ENCODE measurements at places on chromosomes 12 and 14. TPM values are rescaled to one million over a fixed set of nuclear protein-coding genes. Genes with fewer than 3 reads are reported as not detected.

- no peak for DNase-seq
These were observed 17.4 kb downstream of the GALNT4 start for GRCh38 chr12:89507015-89507824.

DNA sequence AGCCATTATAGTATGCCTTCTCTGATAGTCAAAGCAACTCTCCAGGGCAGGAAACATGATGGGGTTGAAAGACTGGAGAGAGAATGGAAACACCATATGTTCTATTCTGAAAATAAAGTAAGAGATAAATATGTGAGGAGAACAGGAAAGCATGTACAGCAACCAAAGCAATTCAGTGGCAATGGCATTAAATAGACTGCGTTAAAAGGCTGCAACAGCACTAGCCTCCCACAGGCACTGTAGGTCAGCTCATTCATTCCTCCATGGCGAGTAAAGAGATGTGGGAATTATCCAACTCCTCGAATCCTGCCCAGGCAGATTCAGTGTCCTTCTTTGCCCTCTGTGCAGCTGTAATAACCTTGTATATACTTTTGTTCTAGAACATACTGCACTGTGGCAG is 43.8 kb downstream of the ANO6 start:
- no peak for DNase-seq

DNA sequence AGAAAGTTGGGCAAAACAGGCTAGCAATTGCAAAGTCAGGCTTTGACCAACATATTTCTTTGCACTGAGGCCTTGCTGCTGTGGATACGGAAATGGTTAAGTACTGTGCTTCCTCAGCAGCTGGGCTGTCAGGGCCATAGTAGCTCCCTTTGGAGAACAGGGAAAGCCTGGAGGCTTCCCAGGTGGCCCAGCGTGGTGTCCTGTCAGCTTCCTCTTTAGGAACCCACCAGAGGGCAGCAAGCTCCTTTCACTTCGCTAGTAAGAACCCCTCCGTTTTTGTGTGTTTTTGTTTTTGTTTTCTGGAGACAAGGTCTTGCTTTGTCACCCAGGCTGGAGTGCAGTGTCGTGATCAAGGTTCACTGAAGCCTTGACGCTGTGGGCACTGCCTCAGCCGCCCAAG is 1.7 kb upstream of the CFAP251 start:
- peak; percentile 19 for DNase-seq

- no peak for DNase-seq
These were observed 39.6 kb downstream of the TEAD4 start for GRCh38 chr12:2998789-2999264.

- DNase-seq = no peak
These were observed 1.6 kb downstream of the CLEC2B start for GRCh38 chr12:9867531-9867930.

- DNase-seq = no peak
These were observed 3.2 kb upstream of the SYNDIG1L start for GRCh38 chr14:74429221-74429691.

DNA sequence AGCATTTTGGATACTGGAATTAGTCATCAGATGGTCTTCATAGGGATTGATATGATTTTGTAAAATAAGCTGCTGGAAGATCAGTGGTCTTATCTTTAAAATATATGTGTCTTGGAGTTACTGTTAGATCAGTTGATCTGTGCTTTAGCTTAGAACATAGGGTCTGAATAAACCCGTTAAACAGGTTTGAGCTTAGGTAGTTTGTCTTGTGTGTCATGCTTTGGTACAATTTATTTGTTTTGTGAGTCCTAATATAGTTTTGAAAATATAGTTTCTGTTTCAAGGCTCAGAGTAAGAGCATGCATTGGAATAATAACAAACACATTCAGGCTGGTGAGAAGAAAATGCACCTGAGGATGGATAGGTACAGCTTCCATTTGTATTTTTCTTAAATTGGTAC is 505.0 kb downstream of the SLC16A7 start:
- no peak for DNase-seq

- DNase-seq = no peak
These were observed 62.6 kb downstream of the DCAF5 start for GRCh38 chr14:69090187-69090789.

DNA sequence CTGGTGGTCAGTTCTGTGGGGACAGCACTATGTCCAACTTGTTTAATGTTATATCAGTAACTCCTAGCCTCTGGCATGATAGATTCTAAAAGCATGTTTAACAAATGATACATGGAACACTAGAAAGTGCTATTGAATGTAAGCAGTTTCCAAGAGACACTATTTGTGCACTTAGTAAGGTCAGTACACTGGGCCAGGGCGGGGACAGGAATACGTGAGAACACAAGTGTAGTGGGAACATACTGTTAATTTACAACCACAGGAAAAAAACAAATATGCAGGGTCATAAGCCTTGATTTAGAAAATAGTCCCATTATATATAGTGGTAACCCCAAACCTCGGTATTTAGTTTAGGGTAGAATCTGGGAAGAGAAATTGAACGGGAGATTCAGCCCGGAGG is 88.9 kb upstream of the SLC38A2 start:
- DNase-seq = no peak

GRCh38 chr14:70069186-70069585 is 119.6 kb downstream of the SLC8A3 start:
- no peak for DNase-seq

- DNase-seq = no peak
These were observed 30.7 kb downstream of the PPP1R36 start for GRCh38 chr14:64580467-64580866.

- peak; percentile 29 for DNase-seq
These were observed 585 bp downstream of the GPATCH2L start for GRCh38 chr14:76152333-76152681.

DNA sequence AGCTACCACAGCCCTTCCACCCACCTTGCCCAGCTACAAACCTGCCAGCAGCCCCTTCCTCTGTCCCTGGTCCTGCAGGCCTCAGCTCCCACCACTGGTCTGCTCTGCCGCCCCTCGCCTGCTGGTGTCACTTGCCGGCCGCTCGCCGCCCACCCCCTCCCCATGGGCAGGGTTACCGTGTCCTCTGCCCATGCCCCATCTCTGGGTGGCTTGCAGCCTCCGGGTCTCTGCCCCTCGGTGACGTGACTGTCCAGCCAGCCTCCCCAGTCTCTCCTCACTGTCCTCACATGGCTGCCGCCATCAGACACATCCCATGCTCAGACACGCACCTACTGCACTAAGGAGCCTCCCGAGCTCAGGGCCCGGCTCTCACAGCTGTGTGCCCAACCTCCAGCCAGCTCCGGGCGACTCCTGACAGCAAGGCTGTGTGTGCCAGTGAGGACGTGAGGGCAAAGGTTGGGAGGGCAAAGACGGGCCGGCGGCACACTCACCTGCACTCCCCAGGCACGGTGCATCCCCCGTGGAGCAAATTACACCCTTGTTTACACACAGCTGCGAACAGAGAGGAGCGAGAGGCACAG is 13.4 kb downstream of the JAG2 start:
- DNase-seq = no peak

DNA sequence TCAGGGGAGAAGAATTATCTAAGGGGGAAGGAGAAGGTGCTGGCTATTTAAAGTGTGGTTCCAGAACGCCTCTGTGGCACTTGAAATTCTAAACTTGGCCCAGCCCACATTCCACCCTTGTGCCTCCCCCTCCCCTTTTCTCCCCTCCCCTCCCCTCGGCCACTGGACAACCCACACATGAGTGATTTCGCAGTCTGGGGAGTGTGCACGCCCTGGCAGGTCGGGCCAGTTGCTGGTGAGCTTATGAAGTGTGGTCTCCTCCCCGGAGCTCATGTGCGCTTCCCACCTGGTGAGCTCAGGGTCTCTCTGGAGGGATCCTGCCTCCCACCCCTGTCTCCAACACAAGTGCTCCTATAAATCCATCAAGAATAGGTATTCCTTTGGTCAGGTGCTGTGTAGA is at the start of gene SLC6A13:
SLC6A13 (minus strand) TSS at position 20 of the 400 bp plus-strand sequence. CDS start 2,784 bp downstream, outside the sequence.
- DNase-seq = no peak

- no peak for DNase-seq
These were observed 40.2 kb downstream of the LRRC74A start for GRCh38 chr14:76866456-76866855.

GRCh38 chr12:47094804-47095203 is 15.0 kb upstream of the AMIGO2 start:
- DNase-seq = no peak

- no peak for DNase-seq
These were observed 6.2 kb downstream of the DTX1 start for GRCh38 chr12:113062502-113063395.

DNA sequence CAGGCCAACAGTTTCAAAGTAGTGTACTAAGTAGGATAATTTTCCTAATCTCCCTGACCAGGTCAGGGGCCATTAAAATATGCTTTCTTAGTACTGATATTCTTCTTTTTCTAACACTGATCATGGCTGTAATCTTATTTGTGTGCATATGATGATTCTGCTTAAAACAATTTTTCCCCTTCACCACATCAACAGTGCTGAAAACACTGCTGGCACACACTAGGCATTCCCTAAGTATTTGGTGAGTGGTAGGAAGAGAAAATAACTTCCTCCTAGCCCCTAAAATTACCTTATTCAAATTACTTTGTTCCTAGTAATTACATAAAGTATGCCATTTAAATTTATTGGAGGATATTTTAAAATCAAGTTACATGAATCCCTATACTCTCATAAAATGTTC is 49.9 kb upstream of the BBS10 start:
- no peak for DNase-seq

- DNase-seq = no peak
These were observed 365.3 kb downstream of the NUAK1 start for GRCh38 chr12:105773471-105773870.

DNA sequence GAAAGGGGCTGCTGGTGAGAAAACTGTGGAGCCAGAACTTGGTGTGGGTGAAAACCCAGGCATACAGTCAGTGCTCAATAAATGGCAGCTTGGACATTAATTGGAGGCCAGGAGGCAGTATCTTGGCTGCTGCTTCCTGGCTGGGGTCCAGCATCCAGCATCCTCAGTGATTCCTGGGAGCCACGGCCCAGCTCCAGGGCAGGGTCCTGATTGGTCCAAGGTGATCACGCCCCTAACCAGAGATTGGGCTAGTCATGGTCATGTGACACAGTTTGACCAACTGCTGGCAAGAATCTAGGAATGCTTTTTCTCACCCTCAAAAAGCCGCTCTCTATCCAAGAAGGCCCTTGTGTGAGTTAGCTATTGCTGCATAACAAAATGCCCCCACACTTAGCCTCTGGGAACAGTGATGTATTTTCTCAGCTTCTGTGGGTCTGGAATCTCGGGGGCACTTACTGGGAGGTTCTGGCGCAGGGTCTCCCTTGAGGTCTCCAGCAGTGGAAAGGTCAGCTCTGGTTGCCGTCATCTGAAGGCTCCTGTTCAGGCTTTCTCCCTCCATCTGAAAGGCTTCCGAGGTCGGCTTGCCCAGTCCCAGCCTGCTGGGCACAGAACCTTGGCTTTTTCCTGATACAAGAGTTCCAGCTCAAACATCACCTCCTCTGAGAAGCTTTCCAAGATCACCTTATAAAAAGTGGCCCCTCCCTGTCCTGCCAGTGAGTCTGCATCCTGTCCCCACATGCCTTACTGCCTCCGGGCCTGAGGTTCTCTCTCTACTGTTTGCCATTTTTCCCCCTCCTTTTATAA is 119.2 kb upstream of the NCOR2 start:
- no peak for DNase-seq

The KCNJ8 gene
- total RNA-seq = 4.6 TPM

The LALBA gene
- total RNA-seq = not detected

The SIX1 gene
- 0.44 TPM for total RNA-seq

The MYH6 gene
- total RNA-seq = not detected

The GUCY2C gene
- not detected for total RNA-seq

The CMAS gene
- 39.0 TPM for total RNA-seq

The SYT1 gene
- total RNA-seq = 19.5 TPM

All from neural crest cell (in vitro differentiated cells).